ENCODE measurements at places on chromosomes 12 and 14.
A peak's percentile ranks its signal among the peaks of the same experiment; 100 is the strongest.

DNA sequence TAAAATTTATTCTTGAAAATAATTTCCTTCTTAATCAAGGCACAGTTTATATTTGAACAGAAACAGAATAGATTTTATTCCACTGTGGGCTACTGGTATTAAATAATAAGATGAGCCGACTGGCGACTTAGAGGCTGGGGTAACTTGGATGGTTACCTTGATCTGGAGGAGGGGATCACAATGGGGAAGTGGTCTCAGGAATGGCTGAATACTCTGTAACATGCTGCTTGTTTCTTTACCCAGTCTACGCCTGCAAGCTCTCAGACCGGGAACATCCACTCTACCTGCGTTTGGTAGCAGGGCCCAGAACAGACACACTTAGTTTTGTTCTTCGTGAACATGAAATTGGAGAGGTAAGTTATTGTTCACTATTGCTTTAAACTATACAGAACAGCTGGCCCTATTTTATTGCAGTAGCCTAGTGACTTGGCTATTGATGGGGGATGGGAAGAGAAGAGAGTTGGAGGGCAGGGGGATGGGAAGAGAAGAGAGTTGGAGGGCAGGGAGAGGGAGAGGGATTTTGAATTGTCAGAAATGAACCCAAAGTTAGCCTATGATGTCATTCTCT lies 67.9 kb downstream of the GNS start:
- no peak for DNase-seq

- no peak for DNase-seq
Observed at GRCh38 chr12:87820524-87821202, 208.5 kb downstream of the C12orf50 start.

- DNase-seq = no peak
Observed at GRCh38 chr14:94124582-94125377, 4.6 kb downstream of the IFI27L2 start.

- no peak for DNase-seq
Observed at GRCh38 chr12:107125833-107126232, 32.5 kb upstream of the CRY1 start.

DNA sequence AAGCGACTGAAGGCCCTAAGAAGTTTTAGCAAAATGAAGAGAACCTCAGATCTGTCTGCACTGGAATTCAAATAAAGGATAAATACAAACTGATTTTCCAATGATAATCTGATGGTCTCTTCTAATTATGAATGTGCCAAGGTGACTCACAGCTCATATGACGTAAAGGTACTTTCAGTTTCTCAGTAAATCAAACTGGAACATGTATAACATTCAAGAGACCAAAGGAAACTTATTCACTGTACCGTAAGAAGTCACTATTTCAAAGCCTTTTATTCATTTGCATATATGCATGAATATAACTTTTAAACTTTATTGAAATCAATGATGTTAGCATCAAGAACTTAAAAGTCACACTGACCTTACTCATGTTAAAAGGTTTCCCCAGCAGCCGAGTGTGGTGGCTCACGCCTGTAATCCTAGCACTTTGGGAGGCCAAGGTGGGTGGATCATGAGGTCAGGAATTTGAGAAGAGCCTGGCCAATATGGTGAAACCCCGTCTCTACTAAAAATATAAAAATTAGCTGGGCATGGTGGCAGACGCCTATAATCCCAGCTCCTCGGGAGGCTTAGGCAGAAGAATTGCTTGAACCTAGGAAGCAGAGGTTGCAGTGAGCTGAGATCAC lies 52.2 kb downstream of the ATXN2 start:
- DNase-seq = peak; percentile 18

DNA sequence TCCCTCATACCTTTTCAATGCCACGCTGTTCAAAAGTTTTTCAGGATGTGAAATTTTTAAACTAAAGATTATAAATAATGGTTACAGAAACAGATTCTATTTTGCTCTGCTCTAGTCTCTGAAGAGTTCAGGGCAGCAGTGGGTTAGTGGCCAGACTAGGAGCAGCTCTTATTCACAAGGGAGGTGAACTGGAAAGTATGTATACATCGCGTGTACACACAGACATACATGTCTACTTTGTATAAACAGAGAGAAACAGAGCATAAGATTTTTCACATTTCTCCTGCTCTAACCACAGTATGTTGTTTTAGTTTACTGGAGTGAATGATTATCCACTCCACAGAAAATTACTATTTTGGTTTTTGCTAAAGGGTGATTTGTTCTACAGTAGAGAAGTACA lies 74.4 kb upstream of the CRY1 start:
- DNase-seq = no peak

DNA sequence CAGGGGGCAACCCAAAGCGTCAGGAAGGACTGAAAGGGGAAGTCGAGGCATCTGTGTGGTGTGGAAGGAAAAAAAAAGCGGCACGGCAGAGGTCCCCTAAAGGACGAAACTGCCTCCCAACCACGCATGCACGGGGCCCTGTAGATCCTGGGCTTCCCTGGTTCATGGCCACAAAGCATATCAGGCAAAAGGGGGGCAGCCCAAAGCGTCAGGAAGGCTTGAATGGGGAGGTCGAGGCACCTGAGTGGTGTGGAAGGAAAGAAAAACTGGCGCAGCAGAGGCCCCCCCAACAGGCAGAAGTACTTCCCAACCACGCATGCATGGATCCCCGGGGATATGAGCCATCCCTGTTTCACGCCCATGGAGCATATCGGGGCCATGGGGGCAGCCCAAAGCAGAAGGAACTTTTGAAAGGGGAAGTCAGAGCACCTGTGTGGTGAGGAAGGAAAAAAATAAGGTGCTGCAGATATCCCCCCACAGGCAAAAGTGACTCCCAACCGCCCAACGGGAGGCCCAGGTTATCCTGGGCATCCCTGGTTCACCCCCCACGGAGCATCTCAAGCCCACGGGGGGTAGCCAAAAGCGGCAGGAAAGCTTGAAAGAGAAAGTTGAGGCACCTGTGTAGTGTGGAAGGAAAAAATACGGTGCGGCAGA lies 581.2 kb downstream of the ALG10 start:
- no peak for DNase-seq

- no peak for DNase-seq
Observed at GRCh38 chr12:13071305-13072280, 27.4 kb downstream of the FAM234B start.

- no peak for DNase-seq
Observed at GRCh38 chr14:95707327-95707726, 6.6 kb downstream of the TCL1A start.

DNA sequence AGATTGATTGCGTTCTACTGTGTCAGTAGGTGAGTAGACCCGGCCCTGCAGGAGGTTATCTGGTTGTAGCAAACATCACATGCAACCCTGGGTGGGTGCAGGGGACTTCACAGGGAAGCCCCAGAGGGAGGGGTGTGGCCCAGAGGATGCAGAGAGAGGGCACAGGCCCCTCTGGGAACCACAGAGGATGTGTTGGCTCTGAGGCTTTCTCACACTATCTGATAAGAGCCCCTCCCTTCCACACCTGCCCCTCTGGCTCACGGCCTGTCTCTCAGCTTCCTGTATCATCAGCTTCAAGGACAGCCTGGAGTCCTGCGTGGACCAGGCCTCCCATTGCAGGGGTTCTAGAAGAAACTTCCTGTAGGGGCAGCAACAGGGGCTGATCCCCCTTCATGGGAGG lies 101.9 kb downstream of the RIN3 start:
- peak; percentile 82 for DNase-seq

DNA sequence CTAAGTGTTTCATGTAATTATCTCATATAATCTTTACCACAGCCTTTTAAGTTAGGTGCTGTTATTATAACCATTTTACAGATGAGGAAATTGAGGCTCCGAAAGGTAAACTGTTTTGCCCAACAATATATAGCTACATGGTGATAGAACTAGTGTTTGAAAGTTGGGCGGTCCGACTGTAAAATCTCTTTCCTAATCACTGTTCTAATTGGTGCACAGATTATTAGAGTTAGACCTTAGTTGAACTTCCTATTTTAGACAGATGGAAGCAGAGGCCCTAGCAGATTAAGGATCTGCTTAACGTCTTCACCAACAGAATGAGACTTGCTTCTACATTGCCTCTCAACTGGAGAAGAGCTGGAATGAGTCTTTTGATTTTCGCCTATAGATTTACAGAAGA lies 30.0 kb upstream of the DUSP6 start:
- DNase-seq = no peak

- DNase-seq = no peak
Observed at GRCh38 chr14:98293576-98293975, 978.4 kb downstream of the BCL11B start.
